ENCODE measurements at places on chromosomes 4 and X.

GRCh38 chr4:56870946-56871345, 36.8 kb upstream of the REST start:
- DNase-seq = no peak

DNA sequence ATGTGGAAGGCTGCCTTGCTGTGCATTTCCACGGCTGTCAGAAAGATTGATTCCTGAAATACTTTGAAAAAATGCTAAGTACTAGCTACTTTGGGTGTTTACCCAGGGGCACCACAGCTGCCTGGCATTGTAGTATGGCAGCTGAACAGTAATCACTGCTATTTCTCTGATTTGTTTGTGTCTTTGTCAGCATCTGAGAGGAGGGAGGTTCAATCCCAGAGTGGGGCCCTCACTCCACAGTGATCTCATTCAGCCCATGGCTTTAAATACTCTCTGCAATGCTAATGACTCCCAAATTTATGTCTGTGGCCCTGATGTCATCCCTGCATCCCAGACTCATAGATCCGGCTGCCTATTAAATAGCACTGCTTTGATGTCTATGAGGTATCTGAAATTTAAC, 575.3 kb upstream of the MAGEB2 start:
- no peak for DNase-seq

DNA sequence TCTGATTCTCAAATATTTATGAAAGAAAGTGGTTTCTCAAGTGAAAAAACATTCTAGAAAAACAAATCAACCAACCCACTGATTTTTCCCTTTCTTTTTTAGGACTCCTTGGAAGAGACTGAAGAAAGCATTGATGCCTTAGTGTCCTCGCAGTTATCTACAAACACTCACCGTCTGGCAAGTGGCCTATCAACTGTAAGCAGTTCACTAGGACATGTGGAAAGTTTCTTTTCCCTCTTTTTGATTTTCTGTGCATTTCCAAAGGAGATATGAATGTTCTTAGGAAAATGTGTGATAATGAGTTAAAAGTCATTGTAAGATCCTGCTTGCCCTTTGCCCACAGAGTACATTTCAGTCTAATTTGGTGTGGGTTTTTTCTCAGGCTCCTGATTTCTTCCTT, 95.9 kb downstream of the SYTL5 start:
- DNase-seq = no peak

DNA sequence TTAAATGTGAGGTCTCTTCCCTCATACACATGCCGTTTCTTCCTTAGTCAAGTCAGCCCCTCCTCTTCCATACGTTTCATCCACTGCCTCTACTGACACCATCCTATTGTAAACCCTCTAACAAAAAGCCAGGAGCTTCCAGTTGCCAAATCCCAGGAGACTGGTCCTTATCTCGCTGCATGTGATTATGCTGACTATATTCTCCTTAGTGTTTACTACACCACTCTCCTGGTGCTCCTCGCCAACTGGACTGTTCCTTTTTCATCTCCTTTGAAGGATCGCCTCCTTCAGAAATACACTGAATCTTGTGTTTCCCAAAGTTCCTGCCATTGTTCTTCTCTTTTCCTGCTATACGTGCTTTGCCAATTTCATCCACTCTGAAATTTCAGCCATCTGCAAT, 27.7 kb downstream of the MAML3 start:
- no peak for DNase-seq

DNA sequence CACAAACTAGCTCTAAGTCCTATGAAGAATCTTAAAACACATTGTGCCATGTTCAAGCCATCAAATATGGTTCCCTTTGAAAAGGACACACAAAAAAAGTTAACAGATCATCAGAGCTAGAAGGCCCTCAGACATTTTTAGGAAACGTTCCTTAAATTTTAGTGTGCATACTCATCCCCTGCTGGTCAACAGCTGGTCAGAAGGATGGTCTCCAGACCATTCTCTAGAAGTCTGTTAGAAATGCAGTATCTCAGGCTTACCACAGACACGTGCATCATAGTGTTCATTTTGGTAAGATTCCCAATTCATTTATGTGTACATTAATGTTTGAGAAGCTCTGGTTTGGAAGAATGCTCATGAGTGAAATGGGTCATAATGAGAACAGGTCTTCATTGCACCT, 523.1 kb downstream of the INPP4B start:
- DNase-seq = no peak

- no peak for DNase-seq
Observed at GRCh38 chrX:135591871-135592270, 71.4 kb downstream of the INTS6L start.

DNA sequence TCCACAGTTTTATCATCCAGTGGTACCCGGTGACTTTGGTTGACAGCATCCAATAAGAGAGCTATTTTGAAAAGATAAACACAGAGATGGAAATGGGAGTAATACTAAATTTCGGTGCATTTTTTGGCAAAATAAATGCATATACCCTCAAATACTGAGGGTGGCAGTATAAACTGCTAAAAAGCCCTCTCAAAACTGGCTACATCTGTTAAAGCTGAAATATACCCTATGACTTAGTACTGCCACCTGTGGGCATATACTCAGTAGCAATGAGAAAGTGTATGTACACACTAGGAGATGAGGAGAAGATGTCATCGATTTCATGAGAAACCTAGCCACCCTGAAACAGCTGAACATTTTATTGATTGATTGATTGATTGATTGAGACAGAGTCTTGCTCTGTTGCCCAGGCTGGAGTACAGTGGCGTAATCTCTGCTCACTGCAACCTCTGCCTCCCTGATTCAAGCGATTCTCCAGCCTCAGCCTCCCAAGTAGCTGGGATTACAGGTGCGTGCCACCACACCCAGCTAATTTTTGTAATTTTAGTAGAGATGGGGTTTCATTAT, 12.2 kb upstream of the TMEM128 start:
- no peak for DNase-seq

DNA sequence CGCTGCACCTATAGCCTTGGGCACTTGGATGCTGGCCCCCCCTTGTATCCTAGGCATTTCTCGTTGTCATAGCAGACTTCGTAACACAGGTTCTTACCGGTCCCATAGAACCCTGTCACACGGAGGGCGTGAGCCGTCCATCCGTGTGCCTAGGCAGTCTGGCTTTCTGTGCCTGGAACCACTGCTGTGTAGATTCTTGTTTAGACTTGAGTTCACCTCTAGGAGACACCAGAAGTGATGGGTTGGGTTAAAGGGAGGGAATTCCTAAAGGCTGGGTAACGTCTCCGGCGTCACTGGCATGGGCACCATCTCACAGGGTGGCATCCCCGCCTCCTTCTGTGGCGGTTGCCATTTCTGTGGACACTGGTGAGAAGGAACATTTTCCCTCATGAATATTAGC, 13.5 kb upstream of the NKX1-1 start:
- DNase-seq = no peak

DNA sequence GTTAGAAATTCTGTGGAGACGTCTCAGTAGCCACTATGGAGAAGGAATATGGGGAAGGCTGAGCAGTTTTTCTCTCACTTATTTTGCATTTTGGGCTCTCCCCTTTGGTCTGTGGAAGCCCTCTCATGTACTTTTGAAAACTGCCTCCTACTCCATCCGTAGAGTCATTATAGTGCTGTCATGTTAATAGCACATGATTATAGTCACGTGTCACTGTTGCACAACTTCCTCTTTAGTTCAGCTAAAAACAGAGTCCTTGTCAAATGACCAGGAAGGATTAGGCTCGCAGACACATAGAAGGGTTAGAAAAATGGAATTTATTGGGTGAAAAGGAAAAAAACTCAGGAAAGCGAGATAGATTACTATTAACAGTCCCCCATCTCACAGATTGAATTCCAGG, 258.2 kb upstream of the CXorf51A start:
- no peak for DNase-seq

DNA sequence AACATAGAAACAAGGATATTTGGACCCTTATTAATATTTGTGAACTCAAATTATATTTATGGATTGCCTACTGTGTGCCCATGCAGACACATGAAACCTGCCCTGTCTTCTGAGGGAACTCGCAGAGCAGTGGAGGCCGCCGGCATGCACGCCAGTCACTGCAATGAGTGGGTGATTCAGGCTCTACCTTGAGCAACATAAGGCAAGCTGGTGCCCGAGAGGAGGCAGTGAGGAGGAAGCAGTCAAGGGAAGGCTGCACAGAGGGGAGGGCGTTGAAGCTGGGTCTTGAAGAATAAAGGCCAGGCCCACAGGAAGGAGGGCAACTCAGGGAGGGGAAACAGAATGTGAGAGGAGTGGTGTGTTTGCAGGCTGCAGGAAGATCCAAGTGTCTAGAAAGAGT, 52.8 kb downstream of the PPEF2 start:
- DNase-seq = no peak

- DNase-seq = no peak
Observed at GRCh38 chr4:108543359-108543968, 76.9 kb upstream of the RPL34 start.

DNA sequence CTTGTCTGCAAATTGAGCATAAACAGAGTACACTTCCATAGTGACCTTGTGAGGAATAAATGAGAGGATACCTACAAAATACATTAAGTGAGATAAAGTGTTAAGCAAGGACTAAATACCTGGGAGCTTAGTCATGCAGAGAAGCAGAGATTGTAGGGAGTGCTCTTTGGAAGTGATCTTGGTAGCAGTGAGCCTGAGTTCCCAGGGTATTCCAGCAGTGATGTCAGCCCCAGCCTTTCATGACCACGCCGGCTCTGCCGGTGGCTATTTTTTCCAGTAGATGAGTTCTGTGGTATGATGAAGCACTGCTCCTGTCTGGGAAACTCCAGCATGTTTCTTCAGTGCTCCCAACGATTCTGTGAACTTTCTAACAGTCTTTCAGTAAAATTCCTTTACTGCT, 391.5 kb upstream of the IGFBP7 start:
- no peak for DNase-seq

- DNase-seq = no peak
Observed at GRCh38 chrX:69136546-69137331, 28.5 kb downstream of the PJA1 start.
